NCI-H187 treated with DMSO at 0.1 percent for 48 hours (cell line): ENCODE measurements at places on chromosomes 11 and 22.

- no peak for DNase-seq
Measured at GRCh38 chr11:116513894-116514293, 258.9 kb downstream of the BUD13 start.

DNA sequence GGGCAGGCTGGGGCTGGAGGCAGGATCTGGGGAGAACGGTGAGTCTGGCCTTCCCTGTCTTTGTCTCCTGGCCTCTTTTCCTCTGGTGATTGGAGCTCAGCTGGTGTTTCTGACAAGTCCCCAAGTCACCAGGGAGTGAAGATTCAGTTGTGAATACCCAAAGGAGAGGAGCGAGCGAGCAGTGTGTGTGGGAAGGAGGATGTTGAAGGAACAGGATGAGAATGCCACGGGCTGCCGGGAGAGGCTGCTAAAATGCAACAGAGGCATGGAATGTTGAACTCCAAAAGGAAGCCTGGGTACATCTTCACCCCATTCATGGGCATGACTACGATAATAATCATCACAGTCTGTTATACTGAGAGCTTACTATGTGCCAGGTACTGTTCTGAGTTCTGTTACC, 163.3 kb downstream of the CEP164 start:
- DNase-seq, result no peak

DNA sequence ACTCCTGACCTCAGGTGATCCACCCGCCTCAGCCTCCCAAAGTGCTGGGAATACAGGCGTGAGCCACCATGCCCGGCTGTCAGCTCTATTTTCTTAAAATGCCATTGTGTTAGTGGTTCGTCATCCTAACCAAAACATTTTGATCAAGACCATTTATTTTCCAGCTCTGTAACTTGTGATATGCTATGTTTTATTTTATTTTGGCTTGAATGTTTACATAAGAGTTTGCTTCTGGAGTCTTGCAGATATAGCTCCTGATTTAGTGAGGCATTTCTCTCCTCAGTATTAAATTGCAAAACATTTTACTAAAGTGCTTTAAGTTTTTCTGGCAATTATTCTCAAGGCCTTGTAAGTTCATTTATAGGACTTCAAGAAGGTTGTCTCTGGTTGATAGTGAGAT, 4.4 kb downstream of the EP300 start:
- DNase-seq, result no peak

- DNase-seq, result no peak
Measured at GRCh38 chr11:15941206-15941770, 415.1 kb downstream of the SOX6 start.

DNA sequence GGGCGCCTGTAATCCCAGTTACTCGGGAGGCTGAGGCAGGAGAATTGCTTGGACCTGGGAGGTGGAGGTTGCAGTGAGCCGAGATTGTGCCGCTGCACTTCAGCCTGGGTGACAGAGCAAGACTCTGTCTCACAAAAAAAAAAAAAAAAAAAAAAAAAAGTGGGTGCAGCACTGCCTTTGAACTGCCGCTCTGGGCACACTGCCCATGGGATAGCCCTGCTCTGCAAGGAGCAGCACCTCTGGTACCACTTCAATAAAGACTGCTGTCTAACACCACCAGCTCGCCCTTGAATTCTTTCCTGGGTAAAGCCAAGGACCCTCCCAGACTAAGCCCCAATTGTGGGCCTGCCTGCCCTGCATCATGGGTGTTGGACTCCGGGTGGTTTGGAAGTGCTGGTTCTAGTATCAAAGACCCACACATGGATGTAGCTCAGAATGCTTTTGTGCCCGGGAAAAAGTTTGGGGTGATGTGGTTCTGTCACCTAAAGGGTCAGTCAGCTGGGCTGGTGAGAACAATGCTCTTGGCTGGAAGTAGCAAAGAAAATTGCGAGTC, 444.3 kb downstream of the TBC1D22A start:
- DNase-seq, result no peak

- no peak for DNase-seq
Measured at GRCh38 chr22:40007853-40008710, 13.3 kb downstream of the FAM83F start.

DNA sequence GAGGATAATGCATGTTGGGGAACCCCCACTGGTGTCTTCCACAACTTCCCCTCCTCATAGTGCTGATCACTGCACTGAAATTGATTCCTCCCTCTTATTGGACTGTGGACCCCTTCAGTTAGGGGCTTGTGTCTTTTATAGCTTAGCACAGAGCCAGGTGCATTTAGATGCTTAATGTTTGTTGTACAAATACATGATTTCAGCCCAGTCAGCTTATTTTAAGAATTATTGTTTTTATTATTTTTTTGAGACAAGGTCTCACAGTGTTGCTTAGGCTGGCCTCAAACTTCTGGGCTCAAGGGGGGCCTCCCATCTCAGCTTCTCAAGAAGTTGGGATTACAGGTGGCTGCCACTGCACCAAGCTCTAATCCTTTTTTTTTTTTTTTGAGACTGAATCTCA, 8.2 kb downstream of the THY1 start:
- DNase-seq, result no peak

- no peak for DNase-seq
Measured at GRCh38 chr11:44861849-44862557, 88.7 kb downstream of the TP53I11 start.

DNA sequence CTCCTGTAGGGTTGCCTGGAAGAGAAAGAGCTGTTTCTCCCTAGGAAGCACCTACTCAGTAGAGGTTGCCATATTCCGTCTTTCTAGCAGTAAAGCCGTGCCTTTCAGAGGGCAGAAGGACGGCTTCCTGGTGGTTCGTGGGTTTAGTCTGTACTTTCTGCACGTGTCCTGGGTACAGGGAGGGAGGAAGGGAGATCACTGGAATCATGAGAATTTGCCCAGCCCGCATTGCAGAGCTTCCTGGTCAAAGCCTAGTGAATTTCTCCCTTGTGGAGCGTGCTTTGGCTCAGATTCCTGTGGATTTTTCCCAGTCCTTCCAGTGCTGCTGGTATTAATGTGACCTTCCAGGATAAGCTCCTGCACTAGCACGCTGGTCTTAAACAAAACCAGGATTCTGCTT, 44.9 kb downstream of the GRAMD1B start:
- DNase-seq, result no peak

DNA sequence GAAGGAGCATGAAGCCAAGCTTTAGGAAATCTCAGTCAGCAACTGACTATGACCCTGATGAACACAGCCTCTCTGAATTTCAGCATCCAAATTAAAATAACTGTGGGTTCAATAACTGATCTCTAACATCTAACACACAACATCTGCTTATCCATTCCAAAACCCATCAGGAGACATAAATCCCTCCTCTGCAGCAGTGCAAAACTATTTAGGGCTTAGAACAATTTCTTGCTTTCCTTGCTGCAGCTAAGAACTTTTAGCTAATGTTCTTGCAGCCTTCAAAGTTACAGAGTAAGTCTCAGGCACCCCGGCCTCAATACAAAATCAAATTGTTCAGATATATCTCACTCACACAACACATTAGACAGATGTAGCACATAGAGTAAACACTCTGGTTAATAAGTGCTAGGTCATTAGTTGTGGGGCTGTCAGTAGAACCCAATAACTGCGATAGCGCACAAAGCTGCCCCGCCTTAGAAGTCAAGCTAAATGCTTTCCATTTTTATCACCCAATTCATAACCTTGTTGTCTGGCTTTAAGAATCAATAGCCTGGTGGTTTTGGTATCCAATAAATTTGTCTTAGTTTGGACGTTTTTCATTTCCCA, 139.6 kb downstream of the LARGE1 start:
- DNase-seq, result no peak

- no peak for DNase-seq
Measured at GRCh38 chr11:105713106-105713505, 103.2 kb downstream of the GRIA4 start.

DNA sequence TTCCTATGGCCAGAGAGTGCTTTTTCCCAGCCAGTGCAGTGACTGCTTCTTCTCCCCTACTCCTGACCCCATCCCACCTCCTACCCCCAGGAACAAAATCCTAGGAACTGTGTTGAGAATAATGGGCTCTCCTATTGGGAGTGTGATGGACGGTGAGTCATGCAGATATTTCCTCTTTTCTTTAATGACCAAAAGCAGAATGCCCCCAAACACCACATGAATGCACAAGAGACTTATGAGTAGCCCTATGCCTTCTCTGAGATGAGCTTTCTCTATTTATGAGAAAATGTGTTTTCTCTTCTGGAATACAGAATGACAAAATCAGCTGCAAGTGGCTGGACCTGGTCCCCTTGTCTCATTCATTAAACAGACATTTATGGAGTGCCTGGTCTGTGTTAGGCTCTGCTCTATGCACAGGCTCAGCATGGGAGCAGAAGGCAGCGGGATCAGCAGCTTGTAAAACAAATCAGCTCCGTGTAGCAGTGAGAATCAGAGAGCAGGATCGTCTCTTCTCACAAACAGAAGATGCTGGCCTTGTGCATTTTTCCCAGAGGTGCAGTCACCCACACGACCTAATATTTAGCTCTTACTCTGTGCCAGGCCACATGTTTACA, 47.5 kb upstream of the GALNT18 start:
- DNase-seq, result no peak

GRCh38 chr11:125164422-125165110, at the start of gene PKNOX2:
TSS of gene PKNOX2 (plus strand) at chr11:125164751. CDS start at chr11:125351306, 186,555 bp downstream.
- no peak for DNase-seq

DNA sequence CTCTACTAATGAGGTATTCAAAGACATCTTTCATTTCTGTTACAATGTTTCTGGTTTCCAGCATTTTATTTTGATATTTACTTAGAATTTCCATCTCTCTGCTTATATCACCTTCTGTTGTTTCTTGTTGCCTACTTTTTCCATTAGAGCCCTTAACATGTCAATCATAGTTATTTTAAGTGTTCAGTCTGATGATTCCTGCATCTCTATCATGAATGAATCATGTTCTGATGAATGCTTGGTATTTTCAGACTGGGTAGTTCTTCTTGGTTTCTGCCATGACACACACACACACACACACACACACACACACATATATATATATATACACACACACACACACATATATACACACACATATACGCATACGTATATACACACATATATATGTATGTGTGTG, 486.4 kb upstream of the ISX start:
- no peak for DNase-seq

GRCh38 chr11:59667812-59668187, 1.0 kb downstream of the PATL1 start:
- DNase-seq, result no peak

DNA sequence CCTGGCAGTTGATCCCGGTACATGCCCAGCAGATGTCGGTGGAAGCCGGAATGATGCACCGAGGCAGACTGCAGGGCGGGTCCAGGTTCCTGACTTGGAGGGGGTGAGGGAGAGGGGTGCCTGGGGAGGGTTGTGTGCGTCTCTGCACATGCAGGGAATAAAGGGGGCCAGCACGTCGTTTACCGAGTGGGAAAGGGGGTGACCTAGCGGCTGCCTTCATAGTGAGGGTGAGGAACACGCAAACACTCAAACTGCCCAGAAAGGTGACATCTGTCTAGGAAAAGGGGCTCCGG, 801.7 kb downstream of the TBC1D22A start:
- DNase-seq, result no peak

DNA sequence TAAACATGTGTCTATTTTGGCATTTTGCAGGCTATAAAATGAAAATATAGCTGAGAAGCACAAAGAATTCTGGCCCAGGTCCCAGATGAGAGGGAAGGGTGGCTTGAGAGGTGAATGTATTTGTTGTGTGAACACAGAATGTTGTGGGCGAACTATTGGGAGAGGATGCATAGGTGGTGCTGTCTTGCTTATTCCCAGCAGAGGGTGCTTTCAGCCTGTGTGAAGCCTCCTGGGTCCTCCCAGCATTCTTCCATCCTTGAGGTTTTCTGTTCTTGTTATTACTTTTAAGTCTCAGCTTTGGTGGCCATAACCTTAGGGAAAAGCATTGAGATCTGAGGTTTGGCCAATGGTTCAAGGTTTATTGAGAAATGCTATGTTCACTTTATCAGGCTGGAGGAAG, 108.7 kb upstream of the SNX19 start:
- DNase-seq, result no peak

- DNase-seq, result no peak
Measured at GRCh38 chr11:89184021-89184420, 6.3 kb downstream of the TYR start.

GRCh38 chr11:121231576-121232278, 60.8 kb upstream of the SC5D start:
- no peak for DNase-seq

DNA sequence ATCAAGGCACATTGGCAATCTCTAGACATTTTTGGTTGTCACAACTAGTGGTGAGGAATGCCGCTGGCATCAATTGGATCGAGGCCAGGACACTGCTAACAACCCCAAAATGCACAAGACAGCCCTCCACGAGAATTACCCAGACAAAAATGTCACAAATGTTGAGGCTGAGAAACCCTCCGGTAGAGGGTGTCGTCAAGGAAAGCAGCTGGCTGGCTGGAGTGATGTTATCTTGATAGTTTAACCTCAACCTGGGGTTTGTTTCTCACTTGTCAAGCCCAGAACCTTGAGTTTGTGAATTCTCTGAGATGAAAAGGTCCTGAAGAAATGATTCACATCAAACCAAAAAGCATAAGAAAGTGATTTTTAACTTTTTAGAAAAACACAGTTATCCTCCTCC, 21.1 kb upstream of the TMPRSS13 start:
- DNase-seq, result no peak

DNA sequence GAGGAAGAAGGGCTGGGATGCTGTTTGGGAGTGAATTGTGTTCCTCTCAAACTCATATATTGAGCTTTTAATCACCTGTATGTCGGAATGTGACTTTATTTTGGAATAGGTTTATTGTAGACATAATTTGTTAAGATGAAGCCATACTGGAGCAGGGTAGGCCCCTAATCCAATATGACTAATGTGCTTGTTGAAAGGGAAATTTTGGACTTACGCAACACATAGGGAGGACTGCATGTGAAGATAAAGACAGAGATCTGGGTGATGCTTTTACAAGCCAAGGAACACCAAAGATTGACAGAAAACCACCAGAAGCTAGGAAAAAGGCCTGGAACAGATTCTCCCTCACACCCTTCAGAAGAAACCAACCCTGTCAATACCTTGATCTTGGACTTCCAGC, 43.2 kb upstream of the OVCH2 start:
- DNase-seq, result no peak

- DNase-seq, result no peak
Measured at GRCh38 chr11:59616396-59616982, 915 bp upstream of the OSBP start.

GRCh38 chr11:35784699-35785098, 122.1 kb downstream of the TRIM44 start:
- no peak for DNase-seq

DNA sequence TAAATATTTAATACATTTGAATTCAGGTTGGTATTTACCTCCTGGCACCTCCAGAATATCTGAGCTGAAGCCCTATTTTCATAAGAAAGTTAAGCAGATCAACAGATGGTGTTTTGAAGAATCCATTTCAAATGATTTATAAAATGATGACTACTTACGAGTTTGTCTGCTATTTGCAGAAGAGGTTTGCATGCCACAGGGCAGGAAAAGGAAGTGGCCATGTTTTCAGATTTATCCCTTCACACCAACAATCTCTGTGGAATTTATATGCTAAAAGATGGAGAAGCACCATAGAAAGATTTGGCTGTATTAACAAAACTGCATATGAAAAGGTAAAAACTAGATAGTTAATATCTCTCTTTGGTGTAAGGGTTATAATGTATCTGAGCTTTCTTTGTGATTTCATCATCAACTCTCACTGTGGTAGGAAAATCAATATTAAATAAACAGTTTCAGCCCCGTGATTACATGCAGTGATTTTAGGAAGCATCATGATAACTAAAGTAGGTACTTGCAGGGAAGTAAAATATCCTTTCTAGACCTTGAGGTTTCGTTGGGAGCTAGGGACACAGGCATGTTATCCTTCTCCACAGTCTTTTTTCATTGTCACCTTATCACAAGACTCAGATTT, 2.6 kb downstream of the BMAL1 start:
- no peak for DNase-seq

- DNase-seq, result no peak
Measured at GRCh38 chr22:21714059-21714770, 21.4 kb downstream of the YPEL1 start.
